Motor neuron (in vitro differentiated cells): ENCODE measurements at places on chromosomes 7 and 10. TPM values are rescaled to one million over a fixed set of nuclear protein-coding genes. Genes with fewer than 3 reads are reported as not detected.

DNA sequence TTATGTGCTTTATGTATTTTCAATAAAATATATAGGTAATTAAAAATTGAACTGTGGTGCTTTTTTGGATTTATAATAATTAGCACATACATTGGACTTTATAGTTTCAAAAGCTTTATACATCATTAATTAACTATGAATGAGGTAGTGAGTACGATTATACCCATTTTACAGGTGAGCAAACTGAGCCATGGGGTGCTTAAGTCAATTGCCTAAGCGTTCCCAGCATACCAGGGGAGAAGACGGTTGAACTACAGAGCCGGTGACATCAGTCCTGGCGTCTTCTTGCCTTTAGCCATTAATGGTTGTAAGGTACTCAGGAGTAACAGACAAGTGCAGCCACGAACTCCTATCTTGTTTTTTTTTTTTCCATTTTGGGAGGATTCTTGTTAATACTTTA is 172.8 kb downstream of the GATA3 start:
- ATAC-seq: no peak

DNA sequence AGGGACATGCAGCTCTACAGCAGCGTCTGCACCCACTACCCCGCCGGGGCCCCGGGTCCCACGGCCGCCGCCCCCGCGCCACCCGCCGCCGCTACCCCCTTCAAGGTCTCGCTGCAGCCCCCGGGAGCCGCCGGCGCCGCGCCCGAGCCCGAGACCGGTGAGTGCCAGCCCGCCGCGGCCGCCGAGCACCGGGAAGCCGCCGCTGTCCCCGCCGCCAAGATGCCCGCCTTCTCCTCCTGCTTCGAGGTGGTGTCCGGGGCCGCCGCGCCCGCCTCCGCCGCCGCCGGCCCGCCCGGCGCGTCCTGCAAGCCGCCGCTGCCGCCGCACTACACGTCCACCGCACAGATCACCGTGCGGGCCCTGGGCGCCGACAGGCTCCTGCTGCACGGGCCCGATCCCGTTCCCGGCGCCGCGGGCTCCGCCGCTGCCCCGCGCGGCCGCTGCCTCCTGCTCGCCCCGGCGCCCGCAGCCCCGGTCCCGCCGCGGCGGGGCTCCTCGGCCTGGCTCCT is 631 bp downstream of the OTUD1 start:
- peak; percentile 7 for ATAC-seq

GRCh38 chr10:93629647-93630305 is 17.4 kb downstream of the PDE6C start:
- ATAC-seq: no peak

GRCh38 chr10:59894114-59894513 is 12.2 kb downstream of the CCDC6 start:
- peak; percentile 82 for ATAC-seq

GPR26 gene
- total RNA-seq: 0.33 and 0.44 TPM in 2 replicates
